Right atrium auricular region (tissue), 2 donors: ENCODE measurements at places on chromosomes 6 and 20.

GRCh38 chr20:58524814-58525213 lies 9.6 kb upstream of the APCDD1L start:
- DNase-seq, result no peak

- no peak for DNase-seq
Observed at GRCh38 chr20:38095017-38095686, 61.6 kb downstream of the RPRD1B start.

DNA sequence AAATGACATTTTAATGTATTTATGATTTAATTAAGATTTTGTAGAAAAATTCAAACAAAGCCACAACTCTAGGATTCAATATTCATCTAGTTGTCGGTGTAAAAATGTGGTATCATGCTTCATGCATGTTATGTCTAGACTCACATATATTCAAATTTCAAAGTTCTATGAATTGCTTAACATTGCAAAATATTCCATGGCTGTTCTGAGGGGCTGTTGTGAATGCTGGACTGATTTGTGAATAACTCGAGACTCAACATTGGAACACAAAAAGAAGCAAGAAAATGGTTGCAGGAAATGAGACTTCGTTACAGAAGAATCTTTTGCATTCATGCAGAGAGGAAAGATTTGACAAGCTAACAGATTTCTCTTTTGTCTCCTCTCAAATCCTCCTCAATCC lies 705.9 kb downstream of the DHX35 start:
- no peak for DNase-seq

GRCh38 chr20:24939036-24939435 lies 10.0 kb upstream of the CST7 start:
- DNase-seq, result no peak

DNA sequence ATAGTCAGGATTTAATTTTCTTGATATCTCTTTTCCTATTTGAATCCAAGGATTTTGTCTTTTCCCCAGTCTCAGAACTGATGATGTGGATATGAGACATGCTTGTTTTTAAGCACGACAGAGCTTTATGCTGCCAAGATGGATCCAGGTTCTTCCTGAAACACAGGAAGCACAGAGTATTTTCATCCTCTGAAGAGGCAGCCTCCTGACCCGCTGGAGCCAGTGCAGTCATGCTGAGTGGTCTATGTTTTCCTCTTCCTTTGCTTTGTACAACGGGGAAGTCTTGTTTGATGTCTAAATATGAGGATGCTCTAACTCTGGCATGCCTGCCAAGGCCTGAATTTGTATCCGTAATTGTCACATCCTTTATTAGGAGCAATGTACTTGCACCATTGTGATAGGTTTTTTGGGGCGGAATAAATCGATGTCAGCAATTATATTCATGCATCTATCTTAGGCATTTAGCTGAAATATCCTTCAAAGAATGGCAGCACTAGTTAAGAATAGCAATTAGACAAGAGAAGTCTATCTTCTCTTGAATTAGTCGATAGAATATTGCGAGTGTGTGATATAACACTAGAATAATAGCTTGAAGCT lies 407.1 kb upstream of the JAG1 start:
- no peak for DNase-seq

DNA sequence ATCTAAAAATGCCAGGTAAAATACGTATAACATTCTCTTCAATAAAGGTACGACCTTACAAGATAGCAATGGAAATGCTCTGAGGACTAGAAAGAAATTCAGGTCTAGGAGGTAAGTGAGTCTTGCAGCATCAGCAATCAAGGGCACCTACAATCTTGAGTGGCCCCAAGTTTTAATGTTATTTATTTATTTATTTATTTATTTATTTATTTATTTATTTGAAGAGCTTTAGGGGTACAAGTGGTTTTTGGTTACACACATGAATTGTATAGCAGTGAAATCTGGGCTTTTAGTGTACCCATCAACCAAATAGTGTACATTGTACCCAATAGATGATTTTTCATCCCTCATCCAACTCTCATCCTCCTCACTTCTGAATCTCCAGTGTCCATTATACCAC lies 574.0 kb upstream of the POU3F2 start:
- no peak for DNase-seq

GRCh38 chr20:54119744-54120143 lies 49.4 kb upstream of the BCAS1 start:
- no peak for DNase-seq

- DNase-seq, result no peak
Observed at GRCh38 chr6:151205721-151206600, 33.8 kb upstream of the AKAP12 start.

GRCh38 chr6:11198663-11199603 lies 33.5 kb downstream of the NEDD9 start:
- no peak for DNase-seq

GRCh38 chr6:119895626-119896025 lies 546.1 kb upstream of the MAN1A1 start:
- no peak for DNase-seq

DNA sequence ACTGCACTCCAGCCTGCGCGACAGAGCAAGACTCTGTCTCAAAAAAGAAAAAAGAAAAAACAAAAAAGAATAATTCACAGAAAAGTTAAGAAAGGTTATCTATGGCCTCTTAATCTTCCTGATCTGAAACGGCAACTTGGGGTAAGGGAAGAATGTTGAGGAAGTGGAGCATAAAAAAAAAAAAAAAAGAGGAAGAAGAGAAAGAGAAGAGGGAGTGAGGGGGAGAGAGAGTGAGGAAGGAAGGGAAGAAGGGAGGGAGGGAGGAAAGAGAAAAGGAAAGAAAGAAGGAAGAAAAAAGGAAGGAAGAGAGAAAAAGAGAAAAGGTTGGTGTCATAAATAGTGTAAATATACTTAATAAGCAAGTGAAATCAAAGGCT lies 68.9 kb upstream of the NCOA3 start:
- DNase-seq, result no peak

- no peak for DNase-seq
Observed at GRCh38 chr6:40545954-40546353, 41.2 kb downstream of the LRFN2 start.

GRCh38 chr6:108187519-108187918 lies 21.7 kb downstream of the NR2E1 start:
- peak; percentile 40 for DNase-seq

DNA sequence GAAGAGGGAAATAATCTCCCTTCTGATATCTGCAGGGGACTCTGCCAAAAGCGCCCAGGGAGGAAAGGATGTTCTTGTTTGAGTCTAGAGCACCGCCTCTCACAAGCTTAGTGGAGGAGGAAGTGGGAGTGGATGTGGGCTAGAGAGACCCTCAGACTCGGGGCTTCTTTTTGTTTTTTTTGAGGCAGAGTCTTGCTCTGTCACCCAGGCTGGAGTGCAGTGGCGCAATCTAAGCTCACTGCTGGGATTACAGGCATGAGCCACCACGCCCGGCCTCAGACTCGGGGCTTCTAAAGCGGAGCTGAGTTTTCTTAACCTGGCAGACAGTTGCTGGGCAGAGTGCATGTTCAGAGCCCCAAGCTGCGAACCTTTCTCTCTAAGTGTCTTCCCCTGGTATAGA lies 310.8 kb downstream of the BMP7 start:
- DNase-seq, result no peak

DNA sequence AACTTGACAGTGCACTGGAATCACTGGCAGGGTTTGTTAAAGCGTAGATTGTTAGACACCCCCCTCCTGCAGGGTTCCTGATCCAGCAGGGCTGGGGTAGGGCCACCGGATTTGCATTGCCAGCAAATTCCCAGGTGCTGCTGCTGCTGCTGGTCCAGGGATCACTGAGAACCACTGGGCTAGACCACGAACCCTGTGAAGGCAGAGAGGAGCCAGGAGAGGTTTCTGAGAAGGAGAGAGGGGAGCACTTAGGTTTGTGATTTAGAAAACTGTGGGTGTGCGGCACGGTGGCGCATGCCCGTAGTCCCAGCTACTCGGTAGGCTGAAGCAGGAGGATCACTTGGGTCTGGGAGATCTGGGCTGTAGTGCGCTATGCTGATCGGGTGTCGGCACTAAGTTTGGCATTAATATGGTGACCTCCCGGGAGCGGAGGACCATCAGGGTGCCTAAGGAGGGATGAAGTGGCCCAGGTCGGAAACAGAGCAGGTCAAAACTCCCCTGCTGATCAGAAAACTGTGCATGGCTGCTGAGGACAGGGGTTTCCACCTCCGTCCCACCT lies 53.6 kb upstream of the FAM83D start:
- no peak for DNase-seq

DNA sequence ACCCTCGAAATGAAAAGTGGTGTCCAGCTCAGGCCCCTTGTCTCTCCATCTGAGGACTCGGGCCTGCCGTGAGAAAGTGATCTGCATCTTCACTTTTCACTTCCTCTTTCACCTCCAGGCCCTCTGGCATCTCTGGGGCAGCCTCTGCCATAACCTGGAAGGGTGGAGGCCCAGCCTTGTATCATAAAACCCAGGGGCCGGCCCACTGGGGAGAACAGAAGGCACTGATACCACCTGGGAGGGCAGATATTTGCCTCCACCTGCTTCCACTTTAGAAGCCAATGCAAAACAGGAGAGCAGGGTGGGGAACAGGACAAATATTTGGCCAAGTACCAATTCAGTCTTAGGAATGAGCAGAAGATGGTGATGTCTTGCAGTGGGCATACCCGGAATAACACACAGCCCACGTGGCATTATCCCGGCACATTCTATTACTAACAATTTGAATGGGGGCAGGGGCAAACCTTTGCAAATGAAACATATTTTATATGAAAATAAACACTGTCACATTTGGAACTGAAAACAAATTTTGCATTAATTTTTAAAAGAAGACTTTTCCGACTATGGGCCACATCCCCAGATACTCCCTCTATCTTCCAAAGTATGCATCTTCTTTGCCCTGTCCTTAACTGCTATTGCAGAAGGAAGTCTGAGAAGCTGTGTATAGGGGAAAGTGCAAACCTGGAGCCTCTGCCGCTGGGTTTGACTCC lies 69.2 kb upstream of the TBC1D7 start:
- no peak for DNase-seq

GRCh38 chr20:58287638-58288037 lies 21.9 kb upstream of the RAB22A start:
- no peak for DNase-seq

DNA sequence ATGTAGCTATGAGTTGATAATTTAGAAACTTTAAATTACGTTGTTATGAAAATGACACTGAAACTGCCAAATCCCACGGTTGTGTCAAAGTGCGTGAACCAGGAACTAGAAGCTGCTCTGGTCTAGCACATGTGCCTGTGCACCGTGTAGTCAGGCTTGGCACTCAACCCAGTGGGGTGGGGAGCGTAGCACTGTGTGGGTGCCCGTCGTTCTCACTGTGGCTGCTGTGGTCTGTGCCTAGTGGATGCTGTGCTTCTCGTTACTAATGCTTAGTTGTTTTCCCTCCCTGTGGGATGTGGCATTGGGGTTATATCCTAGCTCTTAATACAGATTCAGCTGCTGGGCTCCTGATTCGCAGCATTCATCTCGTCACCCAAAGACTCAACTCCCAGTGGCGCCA lies 46.2 kb upstream of the ADIG start:
- no peak for DNase-seq

DNA sequence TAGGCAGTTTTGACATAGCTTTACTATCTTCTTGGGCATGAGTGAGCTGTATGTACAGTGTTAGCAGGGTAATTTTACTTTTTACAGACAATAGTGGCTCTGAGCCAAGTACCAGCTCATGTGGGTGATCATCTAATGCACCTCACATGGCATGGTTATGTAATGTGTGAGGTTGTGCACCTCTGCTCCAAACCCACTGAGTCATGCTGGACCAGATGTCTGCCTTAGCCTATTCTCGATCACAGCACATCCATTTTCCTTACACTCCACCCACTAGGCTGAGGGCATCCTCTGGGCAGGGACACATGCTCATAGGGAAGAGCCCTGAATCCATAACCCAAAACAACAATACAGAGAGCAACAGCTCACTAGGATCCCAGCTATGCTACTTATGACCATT lies 71.6 kb upstream of the FBXL4 start:
- no peak for DNase-seq

DNA sequence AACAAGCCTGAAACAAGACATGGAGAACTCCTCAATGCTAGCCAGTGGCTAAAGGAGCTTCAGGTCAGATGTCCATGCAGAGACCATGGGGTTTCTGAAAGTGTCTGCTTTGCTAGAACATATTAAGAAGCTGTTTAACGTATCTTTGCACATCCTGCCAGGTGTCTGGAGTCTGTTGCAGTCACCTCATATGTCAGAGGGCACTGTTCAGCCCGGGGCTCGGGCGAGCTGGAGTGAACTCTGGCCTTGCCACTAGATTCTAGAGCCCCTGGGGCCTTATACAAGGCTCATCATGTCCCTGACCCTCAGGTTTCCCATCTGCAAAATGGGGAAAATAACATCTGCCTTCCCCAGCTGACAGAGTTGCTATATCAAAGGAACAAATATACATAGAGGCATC lies 59.0 kb downstream of the PRDM1 start:
- DNase-seq, result no peak

GRCh38 chr6:168331058-168331457 lies 11.5 kb upstream of the DACT2 start:
- no peak for DNase-seq

- DNase-seq, result peak; percentile 63
Observed at GRCh38 chr6:80638213-80639055, 532.0 kb downstream of the BCKDHB start.

GRCh38 chr6:134802426-134803058 lies 147.4 kb downstream of the ALDH8A1 start:
- no peak for DNase-seq

DNA sequence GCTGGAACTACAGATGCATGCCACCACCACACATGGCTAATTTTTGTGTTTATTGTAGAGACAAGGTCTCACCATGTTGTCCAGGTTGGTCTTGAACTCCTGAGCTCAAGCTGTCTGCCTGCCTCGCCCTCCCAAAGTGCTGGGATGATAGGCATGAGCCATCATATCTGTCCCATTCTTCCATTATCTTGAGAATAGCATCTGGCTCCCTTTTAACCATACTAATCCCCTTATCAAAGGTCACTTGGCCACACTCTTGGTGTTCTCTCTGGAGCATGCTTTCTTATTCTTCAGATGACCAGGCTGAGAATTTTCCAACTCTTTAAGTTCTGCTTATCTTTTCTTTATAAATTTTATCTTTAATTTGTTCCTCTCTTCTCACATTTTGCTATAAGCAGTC lies 15.9 kb upstream of the TRERF1 start:
- DNase-seq, result no peak

GRCh38 chr20:4925842-4926530 lies 75.3 kb downstream of the SLC23A2 start:
- DNase-seq, result peak; percentile 83

DNA sequence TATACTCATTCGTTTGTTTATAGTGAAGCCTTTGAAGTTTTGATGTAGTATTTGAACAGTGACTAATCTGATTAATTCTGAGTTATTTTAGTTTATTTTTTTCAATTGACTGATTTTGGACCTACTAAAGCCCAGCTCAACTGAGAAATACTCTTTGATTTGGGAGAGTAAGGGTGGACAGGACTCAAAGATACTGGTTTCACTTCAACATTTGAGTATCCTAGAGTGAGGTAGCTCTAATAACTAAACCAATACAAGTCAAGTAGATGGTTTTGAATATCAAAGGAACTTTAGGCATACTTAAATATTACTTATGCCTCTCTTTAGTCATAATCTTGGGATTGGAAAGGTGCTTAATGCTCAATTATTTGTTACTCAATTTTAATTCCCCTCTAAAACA lies 65.6 kb downstream of the ZNF292 start:
- no peak for DNase-seq
